Stimulated activated CD8-positive, alpha-beta memory T cell treated with anti-CD3 and anti-CD28 coated beads, Interleukin-4, amount 100 ng/mL, for 4 hours (primary cell): ENCODE measurements at places on chromosomes 11 and 22.

- no peak for DNase-seq
These were observed 124.9 kb downstream of the RBFOX2 start for GRCh38 chr22:35903571-35904335.

DNA sequence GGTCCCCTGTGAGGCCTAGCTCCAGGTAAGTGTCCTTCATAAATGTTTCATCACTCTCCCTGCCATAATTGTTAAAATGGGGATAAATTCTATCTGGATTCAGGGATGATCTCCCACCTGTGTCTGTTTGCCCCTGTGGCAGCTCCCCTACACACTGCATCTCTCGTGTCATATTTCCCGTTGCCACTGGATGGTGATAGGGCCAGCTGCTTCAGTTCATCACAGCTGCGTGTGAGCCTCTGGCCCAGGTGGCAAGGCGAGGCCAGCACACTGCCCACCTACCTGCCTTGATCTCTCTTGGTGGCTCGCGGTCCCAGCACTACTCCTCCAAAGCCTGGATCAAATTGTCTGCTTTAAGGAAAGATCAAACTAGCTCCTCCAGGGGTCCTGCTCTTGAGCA lies 187.4 kb downstream of the GRIK4 start:
- no peak for DNase-seq

DNA sequence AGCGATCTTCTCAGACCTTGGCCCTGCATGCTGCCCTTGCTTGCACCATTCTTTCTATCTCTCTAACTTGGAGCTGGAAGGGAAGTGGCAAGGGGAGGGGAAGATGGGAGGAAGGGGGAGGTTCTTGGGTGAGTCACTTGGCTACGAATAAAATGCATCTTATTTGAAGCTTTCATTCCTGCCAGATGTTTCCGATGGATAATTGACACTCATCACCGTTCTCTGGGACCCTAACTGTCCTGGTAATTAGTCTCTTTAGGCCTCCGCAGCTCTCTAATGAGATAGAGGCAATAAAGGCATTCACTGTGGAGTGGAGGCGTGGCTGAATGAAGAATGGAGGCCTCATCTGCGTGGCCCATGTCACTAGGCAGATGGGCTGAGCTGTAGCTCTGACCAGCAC lies 960.1 kb downstream of the NTM start:
- no peak for DNase-seq

DNA sequence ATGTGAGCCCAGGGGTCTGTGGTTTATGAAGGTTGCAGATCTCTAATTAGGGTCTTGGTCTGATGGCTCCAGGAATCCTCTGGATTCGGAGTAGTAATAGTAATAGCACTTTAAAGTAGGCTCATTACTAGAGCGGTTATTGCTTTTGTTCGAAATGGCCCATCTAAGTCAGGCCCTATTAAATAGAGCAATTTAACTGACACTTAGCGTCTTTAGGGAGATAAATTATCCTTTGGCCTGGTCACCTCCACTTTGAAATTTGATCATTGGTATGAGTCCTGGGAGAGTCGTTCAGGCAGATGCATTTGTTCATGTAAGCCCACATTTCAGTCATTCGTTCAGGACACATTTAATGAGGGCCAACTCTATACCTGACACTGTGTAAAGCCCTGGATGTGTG lies 54.8 kb downstream of the LDLRAD3 start:
- no peak for DNase-seq

GRCh38 chr11:31801298-31801702 lies 9.8 kb downstream of the PAX6 start:
- DNase-seq: no peak

GRCh38 chr11:28517621-28518020 lies 409.4 kb downstream of the METTL15 start:
- DNase-seq: no peak

GRCh38 chr22:45329530-45329936 lies 19.8 kb downstream of the FAM118A start:
- no peak for DNase-seq

DNA sequence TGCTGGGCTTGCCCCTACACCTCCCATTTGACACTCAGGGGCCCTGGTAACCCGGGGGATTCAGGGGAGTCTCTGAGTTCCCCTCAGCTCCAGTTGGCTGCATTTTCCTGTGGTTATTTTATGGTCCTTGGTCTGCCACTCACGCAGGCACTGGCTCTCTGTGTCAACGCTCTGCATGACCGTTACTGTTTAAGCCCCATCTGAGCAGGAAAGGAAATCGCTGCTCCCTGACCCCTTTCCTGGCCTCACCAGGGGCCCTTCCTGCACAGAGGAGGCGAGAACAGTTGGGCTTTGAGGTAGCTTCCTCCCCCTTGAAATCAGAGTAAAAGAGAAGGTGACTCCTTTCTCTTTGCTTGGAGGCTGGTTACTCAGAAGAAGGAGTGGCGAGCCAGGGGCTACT lies 2.4 kb downstream of the C1QTNF4 start:
- DNase-seq: no peak

GRCh38 chr11:62713343-62713742 lies 5.9 kb downstream of the GNG3 start:
- DNase-seq: no peak

- DNase-seq: no peak
These were observed at the start of gene WT1 for GRCh38 chr11:32435511-32435941. Gene WT1, minus strand, starts transcription at chr11:32435539.

- DNase-seq: no peak
These were observed 1.6 kb downstream of the GTPBP1 start for GRCh38 chr22:38707346-38707745.

DNA sequence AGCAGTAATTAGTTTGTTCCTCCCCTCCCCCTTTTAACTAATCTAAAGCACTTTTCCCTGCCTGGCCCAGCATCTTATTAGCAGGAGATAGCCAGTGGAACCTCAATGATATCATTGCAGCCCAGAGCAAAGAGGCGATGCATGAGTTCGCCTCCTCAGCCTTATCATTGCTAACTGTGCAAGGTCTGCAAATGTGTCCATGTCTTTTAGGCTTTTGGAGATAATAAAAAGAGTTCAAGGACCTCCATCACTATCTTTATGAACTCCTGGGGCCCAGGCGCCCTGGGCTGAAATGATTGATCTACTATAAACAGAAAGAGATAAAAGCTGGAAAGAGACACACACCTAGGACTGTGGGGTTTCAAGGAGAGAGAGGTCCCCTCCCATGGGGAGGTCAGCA lies 124.2 kb upstream of the TBCEL start:
- no peak for DNase-seq

- DNase-seq: no peak
These were observed 9.4 kb upstream of the IGF2 start for GRCh38 chr11:2148595-2148994.

- no peak for DNase-seq
These were observed 21.0 kb downstream of the LDLRAD3 start for GRCh38 chr11:35964841-35965240.

GRCh38 chr22:35552196-35552842 lies 11.7 kb downstream of the RASD2 start:
- peak; percentile 37 for DNase-seq

- DNase-seq: no peak
These were observed 678 bp downstream of the CD248 start for GRCh38 chr11:66315921-66316811.

DNA sequence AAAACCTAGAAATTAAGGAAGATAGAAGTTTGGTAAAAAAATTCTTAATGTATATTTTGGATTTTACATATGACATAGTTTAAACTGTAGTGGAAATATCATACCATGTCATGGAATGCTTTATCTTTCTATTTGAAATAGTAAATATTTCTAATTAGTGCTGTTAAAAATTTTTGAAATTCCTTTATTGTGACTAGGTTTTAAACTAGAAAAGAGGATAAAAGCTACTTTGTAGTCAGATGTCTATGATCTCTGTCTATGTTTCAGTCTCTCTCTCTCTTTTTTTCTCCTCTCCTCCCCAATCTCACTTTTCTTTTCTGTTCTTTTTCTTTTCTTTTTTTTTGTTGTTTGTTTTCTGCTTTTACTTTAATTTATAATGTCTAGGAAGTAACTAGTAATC lies 226.2 kb downstream of the TMEM135 start:
- DNase-seq: no peak
